ENCODE measurements at places on chromosomes 12 and 14. TPM values are rescaled to one million over a fixed set of nuclear protein-coding genes. Genes with fewer than 3 reads are reported as not detected.

Gene CMA1
- polyA plus RNA-seq = not detected

DNA sequence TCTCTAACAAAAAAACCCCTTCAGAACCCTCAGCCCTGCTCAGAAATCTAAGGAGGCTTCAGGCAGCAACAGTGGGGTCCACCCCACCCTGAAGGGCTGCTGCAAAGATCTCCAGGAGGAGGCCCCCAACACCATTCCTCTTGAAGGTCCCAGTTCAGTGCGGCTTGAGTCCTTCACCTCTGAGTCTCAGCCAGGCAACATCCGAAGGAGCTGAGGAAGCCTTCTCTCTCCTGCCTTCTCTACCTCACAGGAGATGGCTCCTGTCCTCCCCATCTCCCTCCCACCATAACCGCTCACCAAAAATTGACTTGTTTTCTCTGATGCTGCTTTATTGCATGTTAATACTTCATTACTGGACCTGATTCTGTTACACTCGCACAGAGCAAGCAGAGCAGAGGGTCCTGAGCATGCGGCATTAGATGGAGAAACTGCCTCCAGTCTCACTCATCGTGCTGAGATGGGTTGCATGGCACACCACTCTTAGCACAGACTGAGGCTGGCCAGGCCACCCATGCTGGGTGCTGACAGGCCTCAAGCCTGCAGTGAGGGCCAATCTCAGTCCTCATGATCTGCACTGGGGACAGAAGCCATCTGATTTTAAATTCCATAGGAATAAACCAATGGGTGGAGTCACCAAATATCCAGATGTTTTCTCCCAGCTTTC lies 224.8 kb downstream of the CACNA1C start:
- DNase-seq = no peak

DNA sequence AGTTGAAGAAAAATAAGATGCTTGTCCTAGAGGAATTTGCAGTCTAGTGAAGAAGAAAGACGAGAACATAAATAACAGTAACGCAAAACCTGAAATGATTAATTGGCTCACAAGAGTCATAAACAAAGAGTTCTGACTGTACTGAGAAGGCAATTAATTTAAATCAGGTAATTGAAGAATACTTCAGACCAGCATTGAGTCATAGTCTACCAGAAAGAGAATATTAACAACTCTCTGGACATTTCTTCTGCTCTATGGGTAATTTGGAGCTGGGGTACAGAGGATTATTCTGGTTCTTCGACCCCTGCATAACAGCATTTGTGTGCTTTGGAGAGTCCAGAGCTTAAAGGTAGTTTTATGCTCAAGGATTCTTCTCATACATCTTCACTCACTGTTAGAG lies 390.3 kb upstream of the DCN start:
- DNase-seq = no peak

- no peak for DNase-seq
These were observed 31.7 kb downstream of the RPGRIP1 start for GRCh38 chr14:21311614-21312013.

GRCh38 chr12:100798286-100799160 lies 3.9 kb downstream of the ANO4 start:
- peak; percentile 52 for DNase-seq

DNA sequence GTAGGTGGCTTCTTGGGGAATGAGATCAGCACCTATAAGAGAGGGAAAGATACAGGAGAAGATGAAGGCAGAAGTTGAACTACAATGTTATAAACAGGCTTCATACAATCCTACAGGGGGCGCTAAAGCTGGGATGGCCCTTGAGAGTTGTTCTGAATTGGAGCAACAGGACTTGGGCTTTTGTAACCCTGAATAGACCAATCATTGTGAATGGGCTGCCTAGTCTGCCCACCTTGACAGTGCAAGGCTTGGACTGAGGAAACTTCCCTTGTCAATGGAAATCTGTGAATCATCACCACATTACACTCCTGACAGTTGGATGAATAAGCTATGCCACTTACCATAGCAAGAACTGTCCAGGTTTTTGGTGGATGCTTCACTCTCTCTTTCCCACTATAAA lies 306.1 kb downstream of the KCNC2 start:
- no peak for DNase-seq

DNA sequence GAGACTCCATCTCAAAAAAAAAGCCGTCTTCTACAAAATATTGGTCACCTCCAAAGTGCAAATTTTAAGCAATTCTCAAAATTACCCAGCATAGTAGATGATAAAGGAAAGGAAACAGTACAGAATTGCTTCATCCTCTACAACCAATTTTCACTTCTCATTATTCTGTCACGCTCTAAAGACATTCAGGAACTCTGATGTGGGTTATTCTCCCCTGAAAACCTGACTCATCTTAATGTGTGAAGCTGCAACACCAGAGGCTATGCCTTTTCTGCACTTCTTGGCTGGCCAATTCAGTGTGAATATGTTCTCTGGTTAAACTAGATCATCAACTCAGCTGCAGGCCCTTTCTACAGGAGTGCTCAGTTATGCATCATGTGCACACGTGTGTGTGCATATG lies 11.0 kb downstream of the PTGER2 start:
- DNase-seq = peak; percentile 25

GRCh38 chr14:103101257-103101962 lies 6.9 kb downstream of the EXOC3L4 start:
- no peak for DNase-seq

Data from IMR-90 (cell line).